ENCODE measurements at places on chromosomes 16 and 17. TPM values are rescaled to one million over a fixed set of nuclear protein-coding genes. Genes with fewer than 3 reads are reported as not detected.

The ABCA9 gene
- 27.5 TPM for total RNA-seq

The ANKRD40CL gene
- not detected for total RNA-seq

The CHST6 gene
- total RNA-seq = 0.62 TPM

The TLCD3B gene
- total RNA-seq = not detected

The KCNJ2 gene
- total RNA-seq = 6.6 TPM

The ABR gene
- 104 TPM for total RNA-seq

The DOK4 gene
- total RNA-seq = 36.6 TPM

DNA sequence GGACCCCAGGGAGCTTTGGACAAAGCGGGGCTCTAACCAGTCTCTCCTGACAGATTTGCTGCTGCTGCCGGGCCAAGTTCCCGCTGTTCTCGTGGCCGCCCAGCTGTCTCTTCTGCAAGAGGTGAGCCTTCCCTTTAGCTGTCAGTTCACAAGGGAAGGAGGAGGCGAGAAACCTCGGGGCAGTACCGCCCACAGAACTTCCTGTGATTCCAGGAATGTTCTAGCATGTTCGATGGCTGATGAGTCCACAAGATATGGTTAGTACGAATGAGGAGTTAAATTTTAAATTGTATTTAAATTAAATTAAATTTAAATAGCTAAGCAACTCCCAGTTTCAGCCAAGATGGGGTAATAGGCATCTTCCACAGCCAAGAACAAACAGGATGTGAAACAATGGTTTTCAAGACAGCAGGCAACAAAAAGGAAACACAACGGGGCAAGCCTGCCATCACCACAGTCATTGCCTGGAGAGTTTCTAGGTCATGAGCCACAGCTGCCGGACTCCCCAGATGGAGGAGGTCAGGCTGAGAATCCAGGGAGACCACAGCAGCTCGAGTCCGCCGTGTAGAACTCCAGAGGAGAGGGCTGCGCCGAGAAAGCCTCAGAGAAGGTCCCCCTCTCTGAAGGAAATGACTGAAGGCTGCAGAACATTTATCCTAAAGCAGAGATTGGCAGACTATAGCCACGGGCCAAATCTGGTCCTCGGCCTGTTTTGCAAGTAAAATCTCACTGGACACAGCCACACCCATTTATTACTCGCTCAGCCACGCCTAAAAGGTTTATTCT lies 9.5 kb upstream of the TCF25 start:
- ATAC-seq = peak; percentile 46

- no peak for ATAC-seq
These were observed 137.2 kb downstream of the SNX29 start for GRCh38 chr16:12113523-12114345.

GRCh38 chr16:71467810-71468209 lies 5.8 kb upstream of the ZNF23 start:
- no peak for ATAC-seq

GRCh38 chr16:64153718-64154117 lies 968.1 kb downstream of the CDH11 start:
- ATAC-seq = no peak

GRCh38 chr17:76812263-76812662 lies 55.9 kb upstream of the MGAT5B start:
- ATAC-seq = no peak

DNA sequence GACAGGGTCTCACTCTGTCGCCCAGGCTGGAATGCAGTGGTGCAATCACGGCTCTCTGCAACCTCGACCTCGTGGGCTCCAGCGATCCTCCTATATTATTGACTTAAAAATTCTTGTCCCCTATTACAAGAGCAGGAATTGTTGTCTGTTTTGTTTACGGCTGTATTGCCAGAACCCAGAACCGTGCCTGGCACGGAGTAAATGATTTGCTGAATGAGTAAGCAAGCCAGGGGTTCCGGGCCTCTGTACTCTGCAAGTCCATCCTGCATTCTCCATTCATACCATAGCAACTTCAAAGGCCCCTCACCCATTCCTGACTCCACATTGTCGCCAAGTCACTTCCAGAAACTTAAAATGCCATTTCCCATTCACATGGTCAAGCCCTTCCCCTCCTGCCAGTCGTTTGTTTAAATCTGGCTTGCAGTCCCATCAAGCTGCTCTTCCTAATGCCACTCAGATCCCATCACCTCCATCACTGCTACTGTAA lies 6.9 kb downstream of the ADCY9 start:
- ATAC-seq = no peak

DNA sequence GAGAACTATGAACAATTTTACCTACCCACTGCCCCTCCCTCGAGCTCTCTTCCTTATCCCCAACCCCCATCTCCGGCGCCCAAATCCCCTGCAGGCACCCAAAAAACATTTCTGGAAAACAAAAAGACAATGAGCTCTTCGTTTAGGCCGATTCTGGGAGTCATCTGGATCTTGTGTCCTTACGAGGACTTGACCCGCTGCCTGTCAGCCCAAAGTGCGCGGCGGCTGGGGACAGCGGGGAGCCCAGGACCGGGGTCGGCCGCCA lies 524 bp downstream of the STRADA start:
- ATAC-seq = no peak

GRCh38 chr16:49641250-49641649 lies 214.7 kb downstream of the ZNF423 start:
- ATAC-seq = no peak

DNA sequence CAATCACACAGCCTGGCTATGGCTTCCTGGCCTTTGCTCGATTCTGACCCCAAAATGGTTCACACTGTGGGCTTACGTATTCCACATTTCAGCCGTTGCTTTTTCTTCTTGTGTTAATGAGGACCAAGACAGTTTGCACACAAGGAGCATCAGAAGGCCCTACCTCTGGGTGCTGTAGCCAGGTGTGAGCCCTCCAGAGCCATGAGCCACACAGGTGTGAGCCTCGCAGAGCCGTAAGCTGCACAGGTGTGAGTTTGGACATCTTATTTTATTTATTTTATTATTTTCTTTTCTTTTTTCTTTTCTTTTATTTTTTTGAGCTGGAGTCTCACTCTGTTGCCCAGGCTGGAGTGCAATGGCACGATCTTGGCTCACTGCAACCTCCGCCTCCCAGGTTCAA lies 70.6 kb downstream of the LMF1 start:
- no peak for ATAC-seq

DNA sequence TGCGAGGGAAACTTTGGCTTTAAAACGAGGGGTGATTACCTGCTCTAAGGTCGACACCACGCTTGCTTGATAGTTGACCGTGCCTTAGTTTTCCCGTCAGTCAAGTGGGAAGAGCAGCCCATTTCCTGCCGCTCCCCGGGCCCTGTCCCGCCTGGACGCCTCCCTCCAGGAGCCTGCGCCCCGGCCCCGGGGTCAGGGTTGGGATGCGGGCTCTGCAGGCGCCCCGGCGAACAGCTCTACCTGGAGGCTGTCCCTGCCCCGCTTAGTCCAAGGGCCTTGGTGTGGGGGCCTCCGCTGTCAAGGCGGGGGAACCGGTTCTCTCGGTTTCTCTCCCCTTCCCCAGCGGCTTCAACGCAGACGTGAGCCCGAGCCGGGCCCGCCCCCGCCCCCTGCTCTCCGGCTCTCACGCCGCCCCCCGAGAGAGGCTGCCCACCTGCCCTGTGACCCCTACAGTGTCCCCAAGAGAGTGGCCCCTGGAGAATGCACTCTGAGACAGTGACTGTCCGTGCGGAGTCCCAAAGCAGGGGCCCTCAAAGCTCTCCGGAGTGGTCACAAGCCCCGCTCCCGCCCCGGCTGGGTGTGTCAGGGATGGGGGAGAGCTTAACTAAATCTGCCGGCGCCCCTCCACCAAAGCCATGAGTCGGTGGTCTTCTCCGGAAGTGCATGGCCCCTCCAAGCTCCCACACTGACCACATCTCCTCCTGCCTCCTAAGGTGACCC lies 117.4 kb upstream of the SMURF2 start:
- no peak for ATAC-seq

DNA sequence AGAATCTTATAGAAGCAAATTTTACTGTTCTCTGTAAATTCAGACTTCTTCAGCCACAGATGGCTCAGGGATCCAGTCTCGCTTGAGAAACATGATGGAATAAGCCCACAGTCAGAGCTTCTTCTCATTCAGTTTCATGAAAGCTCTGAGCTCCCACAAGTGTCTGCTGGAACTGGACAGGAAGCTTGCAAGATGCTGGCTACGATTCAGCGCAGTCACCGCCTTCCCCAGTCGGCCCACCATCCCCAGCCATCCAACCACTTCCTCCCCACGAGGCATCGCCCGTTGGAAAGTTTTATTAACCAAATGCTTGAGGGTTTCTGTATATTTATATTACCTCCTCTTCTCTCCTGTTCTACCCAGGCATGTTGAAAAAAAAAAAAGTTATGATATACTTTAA lies 171.7 kb downstream of the ZFHX3 start:
- peak; percentile 64 for ATAC-seq

GRCh38 chr17:49146620-49147306 lies 14.2 kb downstream of the B4GALNT2 start:
- no peak for ATAC-seq

- no peak for ATAC-seq
These were observed at the start of gene CNGB1 for GRCh38 chr16:57970970-57971369. Gene CNGB1, minus strand, starts transcription at chr16:57971128. Its CDS starts 3,842 bp downstream, at chr16:57967286.

- no peak for ATAC-seq
These were observed 32.0 kb downstream of the EMP2 start for GRCh38 chr16:10548404-10548803.

DNA sequence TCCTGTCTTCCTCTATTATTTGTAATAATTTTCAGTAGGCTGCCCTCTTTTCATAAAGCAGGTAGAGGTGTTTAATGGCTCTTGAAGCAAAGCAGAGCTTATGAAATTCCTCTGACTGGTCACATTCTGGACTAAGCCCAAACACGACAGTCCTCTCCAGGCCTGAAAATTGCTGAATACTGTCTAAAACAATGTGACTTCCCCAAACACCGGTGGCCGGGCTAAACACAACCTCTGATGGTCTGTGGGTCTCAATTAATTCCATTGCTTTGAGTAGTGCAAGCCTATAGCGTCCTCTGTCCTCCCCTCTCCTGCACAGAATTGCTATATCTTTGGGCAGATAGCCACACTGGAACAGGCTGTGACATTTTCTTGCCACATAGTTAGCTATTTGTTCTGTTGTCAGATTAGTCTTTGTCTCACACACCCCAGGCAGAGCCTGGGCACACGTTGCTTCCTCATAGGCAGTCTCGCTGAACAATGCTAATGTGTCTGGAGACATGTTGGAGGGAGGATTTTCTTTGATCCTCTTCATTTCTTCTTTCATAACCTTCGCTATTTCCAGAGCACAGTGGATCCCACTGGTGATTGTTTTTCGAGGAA lies 10.8 kb upstream of the SLFN12L start:
- ATAC-seq = no peak

GRCh38 chr17:29233301-29233700 lies 13.4 kb upstream of the CRYBA1 start:
- ATAC-seq = no peak

DNA sequence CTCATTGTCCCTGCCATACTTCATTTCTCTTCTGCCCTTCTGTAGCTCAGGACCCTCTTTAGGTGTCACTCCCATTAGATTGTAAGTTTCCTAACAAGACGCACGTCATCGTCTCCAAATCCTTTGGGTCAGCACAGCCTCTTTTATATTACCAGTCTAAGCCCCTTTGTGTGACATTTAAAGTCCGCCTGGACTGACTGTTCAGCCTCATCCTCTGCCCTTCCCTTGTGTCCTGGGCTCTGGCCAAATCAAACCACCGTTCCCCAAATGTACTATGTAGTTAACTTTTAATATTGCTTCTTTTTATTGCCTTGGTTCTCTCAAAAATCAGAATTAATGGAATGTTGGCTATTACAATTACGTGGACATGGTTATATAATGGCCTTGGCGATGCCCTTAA lies 38.2 kb downstream of the PITPNC1 start:
- no peak for ATAC-seq

GRCh38 chr17:50267074-50267841 lies 7.0 kb upstream of the TMEM92 start:
- ATAC-seq = no peak

- ATAC-seq = peak; percentile 84
These were observed 65.2 kb downstream of the ABCC1 start for GRCh38 chr16:16014329-16015224.

DNA sequence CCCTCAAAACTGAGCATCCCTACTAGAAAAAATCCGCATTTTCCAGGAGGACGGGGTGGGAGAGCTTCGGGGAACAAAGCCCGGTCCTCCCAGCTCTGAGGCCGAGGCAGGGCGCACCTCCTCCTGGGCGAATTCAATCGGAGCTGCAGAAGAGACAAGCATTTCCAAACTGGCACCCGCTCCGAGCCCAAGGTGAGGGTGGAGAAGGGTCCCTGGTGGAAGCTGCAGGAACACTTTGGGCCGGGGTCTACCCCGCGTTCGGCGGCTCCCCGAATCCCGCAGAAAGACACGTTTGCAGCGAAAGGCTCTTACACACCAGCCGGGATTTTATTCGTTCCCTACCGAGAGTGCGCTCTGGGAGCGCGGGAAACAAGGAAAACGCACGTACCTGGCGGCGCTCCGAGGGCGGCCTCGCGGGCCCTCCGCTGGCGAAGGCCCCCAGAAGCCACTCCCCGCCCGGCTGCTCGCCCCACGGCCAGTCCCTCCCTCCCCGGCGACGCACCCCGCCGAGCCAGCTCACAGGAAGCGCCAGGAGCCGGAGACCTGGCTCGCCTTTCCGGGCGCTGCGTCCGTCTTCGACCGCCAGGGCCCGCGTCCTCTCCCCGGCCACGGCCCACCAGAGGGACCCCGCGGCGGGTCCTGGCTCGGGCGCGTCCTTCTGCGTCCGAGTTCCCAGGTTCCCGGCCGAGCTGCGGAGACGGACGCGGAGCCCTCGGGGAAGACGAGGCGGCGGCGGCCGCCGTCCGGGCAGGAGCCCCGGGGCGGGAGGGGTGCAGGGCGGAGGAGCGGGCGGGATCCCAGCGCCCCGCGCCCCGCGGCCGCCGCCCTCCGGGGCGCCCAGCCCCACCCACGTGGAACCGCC lies 49.8 kb upstream of the BAHCC1 start:
- peak; percentile 83 for ATAC-seq

DNA sequence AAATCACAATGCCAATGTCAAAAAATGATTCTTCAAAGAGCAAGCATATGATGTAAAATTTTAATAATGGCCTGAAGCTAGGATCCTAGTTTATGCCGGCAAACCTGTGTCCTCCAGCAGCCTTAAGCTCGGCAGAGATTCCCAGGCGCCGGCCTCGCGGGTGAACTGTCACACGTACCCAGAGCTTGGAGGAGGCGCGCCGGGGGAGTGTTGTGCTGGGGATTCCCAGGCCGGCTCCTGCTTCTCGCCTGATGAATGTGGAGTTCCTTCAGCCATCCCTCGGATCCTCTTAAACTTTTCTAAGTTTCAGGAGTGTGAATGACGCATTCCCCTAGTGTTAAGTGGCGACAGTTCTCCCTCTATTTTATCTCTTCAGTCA lies 19.1 kb upstream of the NTN1 start:
- no peak for ATAC-seq

- no peak for ATAC-seq
These were observed 66.2 kb downstream of the IRF8 start for GRCh38 chr16:85965125-85965524.
